ENCODE measurements at places on chromosomes 12 and 14.

DNA sequence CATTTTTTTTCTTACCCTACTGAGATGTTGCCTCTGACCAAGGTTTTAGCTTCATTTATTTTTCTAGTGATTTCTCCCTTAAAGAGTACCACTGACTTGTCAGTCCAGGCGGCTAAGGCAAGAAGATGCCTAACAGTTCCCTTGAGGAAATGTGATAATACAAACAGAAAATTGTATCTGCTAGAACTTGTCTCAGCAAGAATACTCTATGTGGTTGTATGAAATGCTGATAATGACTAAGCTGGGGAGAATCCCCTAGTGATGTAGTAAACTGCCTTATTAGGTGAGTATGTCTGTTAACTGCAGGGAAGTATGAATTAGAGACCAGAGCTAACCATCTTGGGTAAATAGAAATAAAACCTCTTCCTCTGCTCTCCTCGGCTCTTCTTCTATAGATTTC, 6.7 kb downstream of the C12orf54 start:
- DNase-seq, result no peak

- DNase-seq, result no peak
These were observed 2.7 kb upstream of the HDAC7 start for GRCh38 chr12:47822401-47822800.

DNA sequence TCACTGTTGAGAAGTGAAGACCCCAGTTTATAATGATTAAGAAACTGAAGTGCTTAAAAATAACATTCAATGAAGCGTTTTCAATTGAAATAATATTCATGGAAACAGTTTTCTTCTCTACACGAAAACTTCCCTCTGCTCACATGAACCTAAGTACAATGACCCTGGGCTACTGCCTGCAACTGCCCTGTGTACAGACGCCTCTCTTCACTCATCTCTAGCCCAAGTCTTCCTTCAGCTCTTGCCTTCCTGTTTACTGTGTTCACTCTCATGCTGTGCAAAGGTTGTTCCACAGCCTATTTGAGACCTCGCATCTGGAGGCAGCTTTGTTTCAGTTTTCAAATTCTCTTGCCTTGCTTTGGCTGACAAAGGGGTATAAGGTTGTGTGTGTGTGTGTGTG, 100.8 kb downstream of the GRIN2B start:
- no peak for DNase-seq

- no peak for DNase-seq
These were observed 5.0 kb upstream of the TINF2 start for GRCh38 chr14:24247422-24247821.

GRCh38 chr12:8088574-8088973, 6.5 kb downstream of the NECAP1 start:
- no peak for DNase-seq

GRCh38 chr12:12779529-12779928, 5.9 kb upstream of the APOLD1 start:
- DNase-seq, result no peak

DNA sequence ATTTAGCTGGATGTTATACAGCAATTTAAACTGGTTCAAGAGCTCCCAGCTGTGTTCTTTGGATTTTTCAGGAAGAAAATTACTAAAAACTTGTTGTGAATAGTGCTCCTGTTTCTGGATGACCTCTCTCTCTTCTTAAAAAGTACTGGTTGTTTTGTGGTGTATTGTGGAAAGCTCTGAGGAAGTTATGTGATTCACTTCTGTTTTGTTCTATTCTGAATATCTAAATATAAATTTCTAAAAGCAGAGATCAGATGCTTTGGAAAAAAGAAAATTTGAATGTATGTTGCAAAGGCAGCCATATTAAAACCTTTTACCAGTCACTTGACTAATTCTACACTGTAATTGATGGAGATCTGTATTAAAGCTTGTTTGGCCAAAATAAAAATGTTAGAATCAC, 3.4 kb upstream of the C3AR1 start:
- DNase-seq, result no peak

DNA sequence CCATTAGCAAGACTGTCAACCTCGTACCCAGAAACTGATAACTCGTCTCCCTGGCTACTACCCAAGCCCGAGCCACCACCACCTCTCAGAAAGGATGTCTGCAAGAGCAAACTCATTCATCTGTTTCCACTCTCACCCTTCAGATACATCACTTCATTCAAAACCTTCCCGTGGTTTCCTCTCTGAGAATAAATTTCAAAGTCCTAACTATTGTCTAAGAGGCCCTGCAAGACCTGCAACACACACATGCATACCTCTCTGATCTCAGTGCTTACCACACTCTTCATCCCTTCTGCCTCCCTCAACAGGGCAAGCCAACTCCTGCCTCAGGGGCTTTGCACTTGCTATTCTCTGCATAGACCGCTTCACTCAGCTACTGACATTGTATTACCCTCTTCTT, 40.6 kb downstream of the PPP1R13B start:
- DNase-seq, result no peak

DNA sequence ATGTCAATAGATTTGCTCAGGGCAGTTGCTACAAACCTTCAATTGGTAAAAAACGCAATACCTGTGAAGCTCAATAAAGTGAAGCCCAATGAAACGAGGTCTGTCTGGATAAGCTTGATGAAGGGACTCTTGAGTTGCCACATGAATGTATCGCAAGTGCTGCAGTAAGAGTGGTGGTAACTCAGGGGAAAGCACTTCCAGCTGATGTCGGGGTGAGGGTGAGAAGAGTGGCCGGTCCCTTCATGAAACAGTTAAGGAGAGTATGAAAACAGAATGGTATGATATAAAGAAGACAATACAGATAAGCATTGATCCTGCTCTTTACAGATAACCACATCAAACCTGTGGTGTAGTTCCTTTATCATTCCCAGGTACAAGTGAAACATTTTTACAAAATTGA, 83.4 kb upstream of the EVL start:
- DNase-seq, result no peak

- DNase-seq, result no peak
These were observed 48.9 kb downstream of the RNF34 start for GRCh38 chr12:121448771-121449315.

GRCh38 chr12:118164798-118165486, 29.0 kb downstream of the PEBP1 start:
- DNase-seq, result no peak

GRCh38 chr12:123384994-123385376, 1.1 kb downstream of the KMT5A start:
- no peak for DNase-seq

DNA sequence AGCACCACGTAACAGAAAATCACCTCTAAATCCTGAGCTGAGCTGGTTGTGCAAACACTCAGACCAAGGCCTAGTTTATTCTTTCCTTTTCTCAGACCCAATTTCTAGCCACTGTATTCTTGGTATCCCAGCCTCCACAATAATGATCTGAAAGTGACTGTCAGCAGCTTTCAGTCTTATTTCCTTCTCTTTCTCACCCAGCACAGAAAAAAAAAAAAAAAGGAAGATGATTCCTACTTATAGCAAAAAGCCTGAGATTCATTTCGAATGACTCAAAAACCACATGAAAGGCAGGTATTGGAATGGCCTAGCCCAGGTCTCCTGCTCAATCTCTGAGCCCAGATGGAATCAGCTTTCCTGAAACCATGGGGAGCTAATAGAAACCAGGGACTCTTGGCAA, 298.6 kb upstream of the PPFIA2 start:
- DNase-seq, result no peak
